ENCODE measurements at places on chromosomes 7 and 10.
A peak's percentile ranks its signal among the peaks of the same experiment; 100 is the strongest.

DNA sequence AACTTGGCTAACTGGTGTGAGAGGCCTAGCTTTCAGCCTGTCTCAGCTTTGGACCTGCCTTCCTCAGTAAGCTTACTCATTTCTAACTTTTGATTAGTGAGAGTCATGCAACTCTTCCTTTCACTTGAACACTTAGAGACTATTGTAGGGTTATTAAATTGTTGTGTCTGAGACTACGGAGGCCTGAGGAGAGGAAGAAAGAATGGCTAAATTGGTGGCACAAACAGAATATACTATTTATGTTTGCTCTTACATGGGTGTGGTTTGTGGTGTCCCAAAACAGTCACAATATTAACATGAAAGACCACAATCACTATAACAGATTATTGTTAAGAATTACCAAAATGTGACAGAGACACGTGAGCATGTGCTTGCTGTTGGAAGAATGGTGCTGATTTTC is 82.1 kb downstream of the TRIM24 start:
- DNase-seq = no peak

- peak; percentile 59 for DNase-seq
These were observed 105.8 kb downstream of the ELMO1 start for GRCh38 chr7:37342688-37343471.

DNA sequence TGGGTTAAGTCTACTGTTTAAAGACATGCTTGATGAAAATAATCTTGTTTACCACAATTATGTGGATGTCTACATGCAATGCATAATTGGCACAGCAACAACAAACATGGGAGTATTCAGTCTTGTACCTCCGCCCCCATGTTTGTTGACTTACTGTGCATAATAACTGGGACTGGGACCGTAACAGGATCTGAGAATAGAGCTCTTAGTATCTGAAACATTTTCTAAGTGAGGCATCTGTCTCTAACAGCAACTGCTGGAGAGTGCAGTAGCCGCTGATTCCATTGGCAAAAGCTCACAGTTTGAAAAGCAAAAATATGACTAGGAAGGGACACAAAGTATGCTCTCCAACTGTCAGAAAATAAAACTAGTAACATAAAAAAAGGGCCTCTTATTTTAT is 61.6 kb downstream of the ENO4 start:
- no peak for DNase-seq

GRCh38 chr7:127770885-127771284 is 118.9 kb downstream of the SND1 start:
- no peak for DNase-seq

GRCh38 chr10:3886641-3887251 is 101.7 kb upstream of the KLF6 start:
- DNase-seq = no peak

GRCh38 chr10:82628373-82628772 is 753.4 kb downstream of the NRG3 start:
- DNase-seq = no peak

GRCh38 chr7:137080516-137081203 is 212.2 kb downstream of the CHRM2 start:
- no peak for DNase-seq

DNA sequence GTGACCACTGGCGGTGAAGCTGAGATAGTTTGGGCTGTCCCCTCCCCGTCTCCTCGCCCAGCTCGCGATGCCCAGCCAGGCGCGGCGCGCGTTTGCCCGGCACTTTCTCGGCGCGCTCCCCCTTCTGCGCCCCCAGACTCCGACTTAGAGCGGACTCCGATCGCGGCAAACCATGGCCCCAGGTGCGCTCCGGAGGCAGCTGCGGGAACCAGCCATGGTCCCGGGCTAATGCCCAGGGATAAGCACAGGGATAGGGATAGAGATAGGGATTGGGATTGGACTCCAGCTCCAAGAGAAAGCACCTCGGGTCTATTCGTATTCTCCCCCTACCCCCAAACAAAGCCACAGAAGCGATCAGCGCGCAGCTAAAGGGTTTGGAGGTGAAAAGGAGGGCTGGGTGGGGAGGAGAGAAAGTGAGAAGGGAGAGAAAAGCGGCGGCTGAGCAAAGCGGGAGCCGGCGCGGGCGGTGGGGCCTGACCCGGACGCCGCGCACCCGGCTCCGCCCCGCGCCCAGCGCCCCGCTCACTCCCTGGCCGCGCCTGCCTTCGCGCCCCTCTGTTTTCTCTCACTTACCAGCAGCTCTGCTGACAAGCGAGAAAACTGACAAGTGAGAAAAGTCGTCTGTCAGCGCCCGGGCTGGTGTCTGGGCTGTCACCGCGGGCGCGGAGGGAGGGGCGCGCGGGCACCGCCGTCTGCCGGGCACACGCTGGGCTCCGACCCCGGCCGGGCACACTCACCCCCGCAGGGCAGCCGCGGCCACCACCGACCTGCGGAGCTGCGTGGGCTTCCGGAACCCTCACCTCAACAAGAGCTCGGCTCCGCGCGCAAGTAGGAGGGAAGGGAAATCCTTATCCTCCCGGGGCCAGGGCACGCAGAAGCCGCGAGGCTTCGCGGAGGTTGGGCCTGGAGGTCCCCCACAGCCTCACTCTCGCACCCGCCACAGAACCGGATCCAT is at the start of gene PDE1C:
TSS of gene PDE1C (minus strand) at position 2 of the 955 bp plus-strand sequence.
- DNase-seq = no peak

- DNase-seq = no peak
These were observed 97.9 kb upstream of the PALS2 start for GRCh38 chr7:24475166-24475961.

GRCh38 chr10:14450041-14450491 is 119.3 kb upstream of the FRMD4A start:
- no peak for DNase-seq

GRCh38 chr10:79446758-79447084 is 1.3 kb upstream of the ZCCHC24 start:
- no peak for DNase-seq

DNA sequence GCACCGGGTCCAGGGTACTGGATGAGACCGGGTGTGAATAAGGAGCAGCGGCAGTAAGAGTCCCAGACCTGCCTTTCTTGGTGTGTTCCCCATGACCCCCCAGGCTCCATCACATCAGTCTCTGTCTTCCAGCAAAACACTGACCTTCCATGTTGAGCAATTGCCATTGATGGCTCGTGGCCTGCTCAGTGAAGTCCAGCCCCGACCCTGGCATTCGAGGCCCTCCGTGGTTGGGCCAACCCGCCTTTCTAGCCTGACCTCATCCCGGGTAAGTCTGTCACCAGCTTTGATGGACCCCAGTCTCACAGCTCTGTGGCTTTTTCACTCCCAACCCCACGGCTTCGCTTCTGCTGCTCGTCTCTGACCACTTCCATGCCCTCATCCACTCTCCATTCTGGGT is 6.4 kb downstream of the MMP21 start:
- DNase-seq = no peak

GRCh38 chr10:16765509-16766375 is 51.5 kb downstream of the RSU1 start:
- DNase-seq = no peak

GRCh38 chr10:25097669-25098411 is 77.0 kb upstream of the GPR158 start:
- DNase-seq = no peak

DNA sequence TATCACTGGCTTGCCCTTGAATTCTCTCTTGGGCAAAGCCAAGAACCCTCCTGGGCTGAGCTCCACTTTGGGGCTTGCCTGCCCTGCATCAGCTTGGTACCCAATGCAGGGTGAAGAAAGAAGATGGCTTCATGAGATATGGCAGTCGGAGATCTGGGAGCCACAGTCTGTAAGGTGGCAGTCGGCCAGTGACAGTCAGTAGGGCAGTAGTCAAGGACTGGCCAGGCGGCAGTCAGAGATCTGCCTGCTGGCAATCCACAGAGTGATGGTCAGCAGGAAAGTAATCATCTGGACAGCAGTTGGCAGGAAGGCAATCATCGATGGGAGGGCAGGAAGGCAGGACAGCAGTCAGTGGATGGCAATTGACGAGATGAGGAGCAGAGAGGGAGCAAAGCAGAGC is 32.6 kb upstream of the CNNM1 start:
- no peak for DNase-seq

DNA sequence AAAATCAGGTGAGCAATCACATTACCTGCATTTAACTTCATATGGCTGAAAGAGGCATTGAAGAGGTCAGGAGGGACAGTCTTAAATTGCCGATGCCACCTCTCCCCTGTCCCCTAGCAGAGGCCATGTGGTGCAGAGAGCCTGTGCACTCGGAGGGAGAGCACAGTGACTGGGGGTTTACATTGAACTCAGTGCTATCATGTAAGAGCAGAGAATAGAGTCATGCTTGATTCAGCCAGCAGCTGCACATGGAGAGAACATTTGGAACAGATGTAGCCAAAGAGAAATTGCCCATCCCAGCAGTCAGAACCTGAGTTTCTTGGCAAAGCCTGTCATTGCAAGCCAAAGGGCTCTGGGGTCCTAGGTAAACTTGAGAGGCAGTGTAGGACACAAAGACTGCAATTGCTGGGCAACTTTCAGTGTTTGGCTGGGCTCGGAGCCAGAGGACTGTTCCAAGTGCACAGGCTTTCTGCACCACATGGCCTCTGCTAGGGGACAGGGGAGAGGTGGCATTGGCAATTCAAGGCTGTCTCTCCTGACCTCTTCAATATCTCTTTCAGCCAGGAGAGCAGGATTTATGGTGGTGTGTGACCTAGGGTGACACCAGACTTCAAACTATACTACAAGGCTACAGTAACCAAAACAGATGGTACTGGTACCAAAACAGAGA is 267.1 kb downstream of the REEP3 start:
- DNase-seq = no peak

DNA sequence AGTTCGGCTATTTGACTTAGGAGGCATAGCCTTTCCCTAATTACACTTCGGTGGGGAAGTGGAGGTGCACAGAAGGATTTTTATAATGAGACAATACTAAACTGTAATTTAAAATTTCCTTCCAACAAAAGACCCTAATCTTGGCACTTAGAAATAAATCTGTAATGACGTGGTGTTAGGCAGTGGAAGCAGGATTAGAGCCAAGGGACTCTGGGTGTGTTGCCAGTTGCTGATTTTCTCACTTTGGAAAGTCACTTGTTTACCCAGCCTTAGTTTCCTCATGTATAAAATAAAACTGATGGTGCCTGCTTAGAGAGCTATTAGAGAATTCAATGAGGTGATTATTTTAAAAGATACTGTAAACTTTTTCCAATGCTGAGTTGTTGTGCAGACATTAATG is 287.2 kb downstream of the AUTS2 start:
- DNase-seq = no peak

DNA sequence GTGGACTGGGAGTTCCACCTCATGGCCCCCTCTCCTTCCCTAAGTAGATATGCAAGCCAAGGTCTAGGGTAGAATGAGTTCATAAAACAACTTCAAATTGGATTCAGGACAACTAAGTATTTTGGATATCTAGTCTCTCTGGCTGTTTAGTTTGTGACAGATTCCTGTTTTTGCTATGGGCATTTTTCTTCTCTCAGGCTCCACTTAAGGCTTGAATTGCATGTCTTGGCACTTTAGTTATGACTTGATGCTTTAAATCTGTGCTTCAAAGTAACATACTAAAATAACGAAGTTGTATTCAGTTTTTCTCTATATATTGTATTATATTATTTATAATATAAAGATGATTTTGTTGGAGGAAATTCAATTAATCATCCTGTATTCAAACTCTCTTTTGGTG is 873.4 kb upstream of the MBL2 start:
- DNase-seq = no peak

GRCh38 chr7:105021967-105022366 is 8.0 kb downstream of the KMT2E start:
- no peak for DNase-seq

DNA sequence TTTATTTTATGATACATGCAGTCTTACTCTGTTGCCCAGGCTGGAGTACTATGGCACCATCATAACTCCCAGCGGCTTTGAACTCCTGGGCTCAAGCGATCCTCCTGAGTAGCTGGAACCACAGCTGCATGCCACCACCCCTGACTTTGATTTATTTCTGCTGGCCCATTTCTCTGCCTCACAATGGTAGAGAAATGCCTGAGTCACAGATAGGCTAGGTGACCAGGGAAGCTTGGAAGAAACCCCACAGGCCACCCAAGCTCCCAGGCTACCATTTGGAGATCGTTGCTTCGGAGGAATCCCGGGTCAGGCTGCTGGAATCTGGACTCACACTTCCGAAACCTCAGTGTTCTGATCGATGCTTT is 17.4 kb upstream of the BAIAP2L1 start:
- DNase-seq = no peak

GRCh38 chr7:25216837-25217236 is 11.4 kb downstream of the NPVF start:
- DNase-seq = no peak

DNA sequence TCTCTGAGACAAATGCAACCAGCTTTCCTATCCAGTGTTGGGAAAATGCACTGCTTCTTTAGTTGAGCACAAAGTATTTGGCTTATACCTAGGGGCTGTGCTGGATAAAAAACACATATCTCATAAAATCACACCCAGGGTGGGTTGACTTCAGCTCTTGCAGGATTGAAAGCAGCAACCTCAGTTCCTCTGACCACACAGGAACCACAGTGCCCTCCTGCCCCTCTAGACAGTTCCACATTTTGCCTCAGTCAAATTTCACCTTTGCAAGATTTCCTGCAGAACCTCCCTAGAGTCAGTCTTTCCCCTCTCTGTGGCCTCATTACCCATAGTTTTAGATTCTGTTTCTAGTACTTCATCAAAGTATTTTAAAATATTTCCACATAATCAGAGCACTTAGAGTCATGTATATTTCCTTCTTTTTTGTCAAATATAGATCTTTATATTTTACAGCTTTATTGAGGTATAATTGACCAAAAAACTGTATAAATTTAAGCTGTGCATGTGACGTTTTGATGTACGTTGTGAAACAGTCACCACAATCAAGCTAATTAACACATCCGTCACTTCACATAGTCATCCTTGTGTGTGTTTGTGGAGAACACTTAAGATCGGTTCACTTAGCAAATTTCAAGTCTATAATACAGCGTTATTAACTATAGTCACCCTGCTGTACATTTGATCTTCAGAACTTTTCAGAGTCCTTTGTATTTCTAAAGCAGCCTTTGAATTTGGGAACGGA is 37.0 kb upstream of the EGR2 start:
- peak; percentile 12 for DNase-seq

DNA sequence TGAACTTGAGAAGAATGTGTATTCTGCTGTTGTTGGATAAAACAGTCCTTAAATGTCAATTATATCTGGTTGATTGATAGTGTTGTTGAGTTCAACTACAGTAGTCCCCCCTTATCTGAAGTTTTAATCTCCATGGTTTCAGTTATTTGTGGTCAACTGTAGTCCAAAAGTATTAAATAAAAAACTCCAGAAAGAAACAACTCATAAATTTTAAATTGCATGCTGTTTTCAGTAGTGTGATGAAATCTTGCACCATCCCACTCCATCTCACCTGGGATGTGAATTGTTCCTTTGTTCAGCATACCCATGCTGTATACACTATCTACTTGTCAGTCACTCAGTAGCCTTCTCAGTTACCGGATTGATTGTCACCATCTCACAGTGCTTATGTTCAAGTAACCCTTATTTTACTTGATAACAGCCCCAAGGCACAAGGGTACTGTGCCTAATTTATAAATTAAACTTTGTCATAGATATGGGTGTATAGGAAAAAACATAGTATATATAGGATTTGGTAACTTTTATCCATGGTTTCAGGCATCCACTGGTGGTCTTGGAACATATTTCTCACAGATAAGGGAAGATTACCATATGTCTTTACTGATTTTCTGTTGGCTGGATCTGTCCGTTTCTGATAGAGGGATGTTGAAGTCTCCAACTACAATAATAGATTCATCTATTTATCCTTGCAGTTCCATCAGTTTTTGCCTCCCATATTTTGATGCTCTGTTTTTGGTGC is 57.1 kb downstream of the AOAH start:
- no peak for DNase-seq

Data from memory B cell (primary cell).